ENCODE measurements at places on chromosomes 3 and 15.
A peak's percentile ranks its signal among the peaks of the same experiment; 100 is the strongest.

GRCh38 chr3:9863058-9863772 lies 16.8 kb downstream of the CIDEC start:
- no peak for DNase-seq

GRCh38 chr3:42891042-42891441 lies 14.9 kb upstream of the ZNF662 start:
- no peak for DNase-seq

DNA sequence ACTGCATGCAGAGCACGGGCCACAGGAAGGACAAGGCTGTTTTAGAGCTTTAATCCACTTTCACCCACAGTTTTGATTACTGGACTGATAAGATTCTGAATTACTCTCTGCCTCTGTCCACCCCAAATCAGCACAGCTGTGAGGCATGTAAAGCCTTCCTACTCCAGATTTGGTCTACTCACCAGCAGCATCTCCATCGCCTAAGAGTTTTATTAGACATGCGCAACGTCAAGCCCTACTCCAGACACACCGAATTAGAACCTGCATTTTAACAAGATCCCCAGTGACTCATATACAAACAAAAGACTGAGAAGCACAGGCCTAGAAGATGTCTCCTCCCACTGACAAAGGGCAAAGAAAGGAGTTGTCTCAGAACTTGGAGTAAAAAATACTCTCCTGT lies 221.2 kb downstream of the TUSC7 start:
- no peak for DNase-seq

DNA sequence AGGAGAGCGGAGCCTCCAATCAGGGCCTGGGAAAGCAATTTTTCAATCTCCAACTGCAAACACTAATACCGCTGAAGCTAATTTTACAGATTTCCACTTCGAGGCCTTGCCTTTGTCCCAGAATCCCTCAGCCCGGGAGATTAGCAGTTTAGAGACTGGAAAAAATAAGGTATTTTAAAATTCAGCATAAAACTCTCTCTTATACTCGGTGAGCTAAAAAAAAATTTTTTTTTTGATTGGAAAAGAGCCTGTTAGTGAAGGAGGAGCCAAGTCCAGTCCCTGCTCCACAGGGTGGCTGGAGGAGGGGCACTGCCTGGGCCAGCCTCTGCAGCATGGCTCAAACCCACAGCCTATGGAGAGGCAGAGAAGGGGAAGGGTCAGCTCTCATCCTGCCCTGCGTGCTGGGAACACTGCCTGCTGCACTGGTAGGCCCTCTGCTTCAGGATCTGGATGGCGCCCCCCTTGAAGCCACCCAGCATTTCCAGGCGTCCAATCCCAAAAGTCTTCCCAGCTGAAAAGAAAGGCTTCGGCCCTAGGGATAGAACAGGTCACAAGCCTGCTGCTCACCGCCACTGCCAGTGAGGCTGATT lies 48.9 kb downstream of the CACNA2D2 start:
- DNase-seq, result peak; percentile 39

DNA sequence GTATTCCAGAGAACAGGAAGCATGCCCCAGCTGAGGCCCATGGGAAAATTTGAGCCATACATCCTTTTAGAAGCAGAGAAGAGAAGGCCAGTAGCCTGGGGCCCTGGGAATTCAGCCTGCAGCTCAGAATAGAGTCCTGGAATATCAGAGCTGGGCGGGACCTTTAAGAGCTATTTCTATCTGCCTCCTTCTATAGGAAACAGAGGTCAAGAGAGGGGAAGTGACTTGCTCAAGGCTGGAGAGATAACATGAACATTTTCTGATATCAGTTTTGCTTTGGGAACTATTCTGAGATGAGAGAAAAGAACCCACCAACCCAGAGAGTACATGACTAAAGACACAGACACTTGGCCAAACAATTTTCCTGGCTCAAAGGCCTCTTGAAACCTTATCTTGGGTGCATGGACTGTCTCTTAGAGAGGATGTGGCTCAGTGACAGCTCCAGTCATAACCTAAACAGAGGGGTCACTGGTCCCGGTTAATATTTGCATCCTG lies 26.0 kb downstream of the MASP1 start:
- DNase-seq, result peak; percentile 5

- DNase-seq, result no peak
Measured at GRCh38 chr3:49942651-49943050, 2.7 kb downstream of the RBM6 start.

DNA sequence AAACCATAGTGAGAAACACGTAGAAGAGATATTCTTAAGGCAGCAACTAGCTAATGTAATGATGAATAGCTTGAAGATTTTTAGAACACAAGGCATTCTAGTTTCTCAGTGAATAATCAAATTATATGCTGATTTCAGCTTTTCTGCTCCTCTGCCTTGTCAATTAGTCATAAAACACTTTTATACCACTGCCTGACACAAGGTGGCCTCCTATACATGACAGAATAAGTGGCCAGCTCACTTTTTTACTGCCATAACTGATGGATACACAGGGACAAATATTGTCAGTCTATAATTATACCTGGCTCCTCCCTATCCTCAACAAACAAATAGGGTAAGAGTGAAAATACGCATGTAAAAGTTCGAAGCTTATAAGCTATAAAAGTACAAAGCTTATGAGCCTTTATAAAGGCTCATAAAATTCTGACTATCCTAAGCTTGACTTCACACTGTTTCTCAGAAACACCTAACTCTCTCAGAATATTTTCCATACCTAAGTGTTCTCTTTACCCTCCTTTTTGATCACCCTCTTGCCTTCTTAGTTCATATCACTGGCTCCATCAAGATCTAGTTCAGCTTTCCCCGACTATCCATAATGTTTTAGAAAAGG lies 81.6 kb downstream of the HERC1 start:
- DNase-seq, result peak; percentile 68

DNA sequence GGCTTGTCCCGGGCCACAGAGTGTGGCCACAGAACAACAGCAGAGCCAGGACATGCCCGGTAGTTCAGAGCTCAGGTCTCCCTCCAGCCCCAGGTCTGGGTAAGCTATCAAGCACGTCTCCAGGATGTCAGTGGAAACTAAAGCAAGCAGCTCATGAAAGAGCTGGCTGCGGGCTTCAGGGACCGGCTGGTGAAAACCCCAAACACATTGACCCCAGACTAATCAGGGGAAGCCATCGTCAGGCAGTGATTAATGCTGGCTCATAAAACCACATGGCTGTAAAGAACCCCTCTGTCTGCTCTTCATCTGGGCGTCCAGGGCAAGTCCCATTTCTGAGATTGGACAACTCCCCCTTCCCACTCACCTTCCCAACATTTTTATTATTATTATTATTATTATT lies 37.8 kb downstream of the LMCD1 start:
- DNase-seq, result no peak

GRCh38 chr3:103381296-103382079 lies 946.7 kb downstream of the ZPLD1 start:
- DNase-seq, result no peak

GRCh38 chr3:196968233-196969133 lies at the start of gene PIGZ:
TSS of gene PIGZ (minus strand) at chr3:196968833. CDS start at chr3:196952031, 16,802 bp downstream.
- peak; percentile 34 for DNase-seq
